ENCODE measurements at places on chromosomes 5 and 9. TPM values are rescaled to one million over a fixed set of nuclear protein-coding genes. Genes with fewer than 3 reads are reported as not detected.

PDLIM7 gene
- total RNA-seq: 430 TPM

KIF3A gene
- total RNA-seq: 42.4 TPM

PRLR gene
- total RNA-seq: not detected

FOXD4L6 gene
- total RNA-seq: not detected

MARCHF3 gene
- 5.7 TPM for total RNA-seq

Data from glutamatergic neuron (in vitro differentiated cells).